Foreskin keratinocyte (primary cell): ENCODE measurements at places on chromosomes 11 and 22. TPM values are rescaled to one million over a fixed set of nuclear protein-coding genes. Genes with fewer than 3 reads are reported as not detected.

- DNase-seq: no peak
These were observed 2.2 kb downstream of the PHRF1 start for GRCh38 chr11:578276-579035.

GRCh38 chr11:35917676-35918075 is 26.2 kb upstream of the LDLRAD3 start:
- no peak for DNase-seq

OR51B4 gene
- total RNA-seq: not detected in 2 replicates

CDC42EP1 gene
- 48.7 and 56.7 TPM in 2 replicates for total RNA-seq

TMEM218 gene
- 17.7 and 21.4 TPM in 2 replicates for total RNA-seq
